Large intestine (tissue), 12 donors: ENCODE measurements at places on chromosomes 2 and 18. TPM values are rescaled to one million over a fixed set of nuclear protein-coding genes. Genes with fewer than 3 reads are reported as not detected.

DNA sequence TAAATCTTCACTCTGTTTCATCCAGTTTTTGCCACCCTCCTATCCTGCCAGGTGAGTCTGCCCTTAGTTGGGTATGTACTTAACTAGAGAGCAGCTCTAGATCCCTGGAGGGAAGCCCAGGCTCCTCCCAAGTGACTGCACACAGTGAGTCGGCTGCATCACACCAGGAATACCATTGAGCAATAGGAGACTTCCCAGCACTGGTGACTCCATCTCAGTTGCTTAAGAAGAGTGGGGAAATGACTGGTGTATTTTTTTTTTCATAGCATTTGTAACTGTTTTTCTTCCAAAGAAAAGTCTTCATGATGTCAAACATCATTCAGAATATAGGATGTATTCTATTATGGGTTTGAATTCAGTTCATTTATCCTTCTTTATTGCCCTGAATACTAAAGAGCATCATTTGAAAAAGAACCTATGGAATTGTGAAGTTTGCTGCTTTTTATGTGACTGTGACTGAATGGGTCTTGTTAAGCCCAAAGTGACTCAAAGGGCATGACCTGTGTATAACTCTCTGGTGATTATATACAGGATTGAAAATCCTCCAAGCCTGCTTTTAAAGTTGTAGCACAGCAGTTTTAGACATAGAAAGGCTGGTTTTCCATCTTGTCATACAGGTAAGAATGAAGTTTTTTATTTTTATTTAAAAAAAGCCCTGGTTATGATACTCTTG lies 84.3 kb downstream of the MAP3K20 start:
- H3K4me1 ChIP-seq: peaks cover 9% of the 10 kb centered on the region
- DNase-seq: peak; percentile 72
- H3K27ac ChIP-seq: peak overlapping the region; percentile 47
- H3K36me3 ChIP-seq: no peaks in the 10 kb centered on the region

DNA sequence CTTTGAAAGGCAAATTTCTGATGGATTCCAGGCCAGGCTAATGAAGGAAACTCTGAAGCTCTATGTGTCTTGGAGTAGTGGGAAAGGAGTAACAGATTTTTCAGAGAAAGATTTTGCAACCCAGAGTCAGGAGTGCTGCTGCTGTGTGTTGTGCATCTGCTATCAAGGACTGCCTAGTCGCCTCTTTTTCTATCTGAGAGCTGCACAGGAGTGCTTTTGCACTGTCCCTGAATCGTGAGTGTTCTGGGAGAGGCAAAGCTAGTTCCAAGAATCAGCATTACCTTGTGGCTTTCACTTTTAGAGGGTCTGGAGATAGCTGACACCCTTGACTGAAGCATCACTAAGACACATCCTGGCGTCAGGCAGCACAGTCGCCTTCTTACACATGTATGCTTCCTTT lies 336.4 kb downstream of the PARD3B start:
- no peaks in the 10 kb centered on the region for H3K36me3 ChIP-seq
- H3K27ac ChIP-seq: no peak overlapping the region
- no peak overlapping the region for H3K4me3 ChIP-seq
- no peaks in the 10 kb centered on the region for H3K27me3 ChIP-seq
- no peaks in the 10 kb centered on the region for H3K4me1 ChIP-seq
- no peak for DNase-seq

DNA sequence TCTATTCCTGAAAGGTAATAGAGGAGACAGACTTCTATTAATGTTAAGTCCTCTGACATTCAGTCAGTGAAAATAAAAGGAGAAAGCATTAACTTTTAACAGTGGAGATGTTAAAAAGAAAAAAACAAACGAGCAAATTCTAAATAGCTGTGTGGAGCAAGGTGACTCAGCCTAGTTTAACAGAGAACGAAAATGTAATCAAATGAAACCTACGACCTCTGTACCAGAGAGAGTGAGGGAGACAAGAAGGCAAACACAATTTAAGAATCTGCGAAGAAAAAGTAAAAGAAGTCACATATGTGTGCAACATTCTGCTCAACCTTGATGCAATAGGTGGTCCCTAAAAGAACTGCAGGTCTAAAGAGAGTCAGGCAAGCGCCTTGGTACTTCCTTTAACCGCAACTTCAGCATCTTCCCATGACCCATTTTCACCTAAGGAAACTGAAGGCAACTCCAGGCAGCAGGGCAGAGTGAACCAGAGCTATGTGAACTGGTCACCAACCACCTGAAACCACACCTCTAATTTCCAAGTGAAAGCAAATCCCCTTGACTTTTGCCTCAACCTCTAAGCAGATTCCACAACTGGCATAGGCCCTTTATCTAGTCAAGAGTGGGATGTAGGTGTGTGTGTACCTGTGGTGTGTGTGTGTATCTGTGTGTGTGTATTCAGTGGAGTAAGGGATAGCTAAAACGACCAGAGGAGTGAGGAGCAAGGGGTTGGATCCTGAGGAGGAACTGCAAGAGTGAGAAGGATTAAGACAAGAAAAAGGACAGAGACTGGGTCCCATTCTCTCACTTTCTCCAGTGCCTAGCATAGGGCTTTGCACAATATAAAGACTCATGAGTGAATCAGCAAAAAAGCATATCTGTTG lies 43.0 kb downstream of the FIGN start:
- no peaks in the 10 kb centered on the region for H3K36me3 ChIP-seq
- H3K27ac ChIP-seq: no peak overlapping the region
- H3K27me3 ChIP-seq: no peaks in the 10 kb centered on the region
- H3K4me1 ChIP-seq: no peaks in the 10 kb centered on the region
- no peak for DNase-seq

The LRATD1 gene
- polyA plus RNA-seq: 67.3 TPM

The CYP26B1 gene
- polyA plus RNA-seq: 6.1 TPM

The ANKRD39 gene
- polyA plus RNA-seq: 9.6 TPM

The CFAP221 gene
- 28.5 TPM for polyA plus RNA-seq
